ENCODE measurements at places on chromosomes 12 and 14. TPM values are rescaled to one million over a fixed set of nuclear protein-coding genes. Genes with fewer than 3 reads are reported as not detected.

The P3H3 gene
- total RNA-seq = 0.45 TPM

The SERPINA9 gene
- total RNA-seq = not detected

DNA sequence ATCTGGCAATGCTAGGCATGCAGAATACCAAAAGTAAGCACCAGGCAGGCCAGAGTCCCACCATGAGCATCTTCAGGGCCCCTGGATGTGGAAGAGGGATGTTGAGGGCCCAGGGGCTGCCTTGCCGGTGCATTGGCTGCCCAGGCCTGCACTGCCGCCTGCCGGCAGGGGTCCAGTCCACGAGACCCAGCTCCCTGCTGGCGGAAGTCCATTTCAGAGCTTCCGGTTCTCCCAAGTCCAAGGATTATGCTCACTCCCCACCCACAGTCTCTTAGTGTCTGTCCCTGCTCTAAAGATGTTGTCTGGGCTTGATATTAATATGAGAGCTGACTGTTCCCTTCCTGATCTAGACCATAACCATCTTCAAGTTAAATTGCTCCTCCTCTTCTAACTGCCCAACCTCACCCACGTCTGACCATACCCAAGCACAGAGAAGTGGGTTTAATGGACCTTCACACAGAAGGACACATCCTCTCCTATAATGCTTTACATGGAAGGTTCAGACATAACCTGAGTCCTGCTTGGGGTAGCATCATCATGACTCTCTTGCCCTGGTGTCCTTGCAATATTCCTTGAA lies 117.4 kb downstream of the DAD1 start:
- H3K36me3 ChIP-seq = no peaks in the 10 kb centered on the region
- no peaks in the 10 kb centered on the region for H3K27me3 ChIP-seq
- H3K27ac ChIP-seq = no peak overlapping the region
- no peak for DNase-seq

The AMIGO2 gene
- 46.3 TPM for total RNA-seq

GRCh38 chr12:3137268-3137781 lies 60.1 kb downstream of the TSPAN9 start:
- no peak for DNase-seq
- H3K4me1 ChIP-seq = no peaks in the 10 kb centered on the region
- H3K27ac ChIP-seq = no peak overlapping the region

GRCh38 chr12:38392554-38393144 lies 76.1 kb downstream of the ALG10B start:
- H3K4me3 ChIP-seq = no peak overlapping the region
- no peaks in the 10 kb centered on the region for H3K36me3 ChIP-seq
- H3K27ac ChIP-seq = peak overlapping the region; percentile 73
- no peaks in the 10 kb centered on the region for H3K27me3 ChIP-seq

The PGF gene
- 11.7 TPM for total RNA-seq

- no peak for DNase-seq
- H3K27me3 ChIP-seq = no peaks in the 10 kb centered on the region
- 0 out of 2 replicates have a peak, but pooled peaks cover 5% of the 10 kb centered on the region for H3K4me1 ChIP-seq
These were observed 739 bp upstream of the SPATA7 start for GRCh38 chr14:88384718-88385117.

DNA sequence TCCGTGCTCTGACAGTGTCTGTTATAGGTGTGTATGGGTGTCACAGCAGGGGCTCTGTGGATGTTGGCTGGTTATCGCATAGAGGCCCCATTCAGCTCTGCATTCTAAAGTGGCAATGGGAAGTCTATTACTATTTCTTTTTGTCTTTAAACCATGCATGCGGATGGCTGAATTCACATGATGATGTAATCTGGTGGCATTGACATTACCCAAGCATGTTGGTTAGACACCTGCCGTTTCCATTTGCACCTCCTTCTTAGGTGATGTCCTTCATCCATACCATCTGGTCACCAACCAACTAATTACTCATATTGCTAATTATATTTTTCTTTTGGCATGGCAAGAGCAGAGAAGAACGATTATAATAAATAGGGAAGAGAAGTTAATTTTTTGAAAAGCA lies 270.8 kb upstream of the RGS6 start:
- H3K27ac ChIP-seq = no peak overlapping the region
- H3K4me1 ChIP-seq = peaks cover 32% of the 10 kb centered on the region
- DNase-seq = no peak
- H3K27me3 ChIP-seq = no peaks in the 10 kb centered on the region
- H3K4me3 ChIP-seq = no peak overlapping the region
- peaks cover 40% of the 10 kb centered on the region for H3K36me3 ChIP-seq

DNA sequence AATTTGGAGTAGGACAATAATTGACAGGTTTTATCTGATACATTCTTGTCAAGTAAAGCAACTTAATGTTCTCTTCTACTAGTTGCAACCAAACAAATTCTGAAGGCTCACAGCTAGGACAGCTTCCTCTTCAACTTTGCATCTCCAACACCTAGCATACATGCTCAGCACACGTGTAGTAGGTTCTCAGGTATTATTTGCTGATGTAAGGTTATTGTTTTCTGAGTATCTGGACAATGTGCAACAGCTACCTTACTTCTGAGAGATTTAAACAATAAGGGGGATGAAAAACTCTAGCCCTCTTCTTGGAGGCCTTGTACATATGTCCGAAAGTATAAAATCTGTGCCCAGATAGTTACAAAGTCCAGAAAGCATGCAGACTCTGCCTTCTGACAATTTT lies 15.5 kb upstream of the FLRT2 start:
- H3K36me3 ChIP-seq = no peaks in the 10 kb centered on the region
- no peaks in the 10 kb centered on the region for H3K4me1 ChIP-seq
- H3K4me3 ChIP-seq = no peak overlapping the region
- no peak for DNase-seq

- no peak overlapping the region for H3K4me3 ChIP-seq
- H3K4me1 ChIP-seq = no peaks in the 10 kb centered on the region
- H3K36me3 ChIP-seq = no peaks in the 10 kb centered on the region
- no peak for DNase-seq
These were observed 297.9 kb downstream of the BCL11B start for GRCh38 chr14:98974113-98974512.

The OR6C2 gene
- total RNA-seq = not detected

GRCh38 chr12:9755035-9755434 lies 5.7 kb downstream of the CD69 start:
- no peaks in the 10 kb centered on the region for H3K36me3 ChIP-seq
- DNase-seq = no peak
- no peak overlapping the region for H3K27ac ChIP-seq
- peaks cover 9% of the 10 kb centered on the region for H3K4me1 ChIP-seq
- no peak overlapping the region for H3K4me3 ChIP-seq
- no peaks in the 10 kb centered on the region for H3K27me3 ChIP-seq

The PRR13 gene
- total RNA-seq = 138 TPM

DNA sequence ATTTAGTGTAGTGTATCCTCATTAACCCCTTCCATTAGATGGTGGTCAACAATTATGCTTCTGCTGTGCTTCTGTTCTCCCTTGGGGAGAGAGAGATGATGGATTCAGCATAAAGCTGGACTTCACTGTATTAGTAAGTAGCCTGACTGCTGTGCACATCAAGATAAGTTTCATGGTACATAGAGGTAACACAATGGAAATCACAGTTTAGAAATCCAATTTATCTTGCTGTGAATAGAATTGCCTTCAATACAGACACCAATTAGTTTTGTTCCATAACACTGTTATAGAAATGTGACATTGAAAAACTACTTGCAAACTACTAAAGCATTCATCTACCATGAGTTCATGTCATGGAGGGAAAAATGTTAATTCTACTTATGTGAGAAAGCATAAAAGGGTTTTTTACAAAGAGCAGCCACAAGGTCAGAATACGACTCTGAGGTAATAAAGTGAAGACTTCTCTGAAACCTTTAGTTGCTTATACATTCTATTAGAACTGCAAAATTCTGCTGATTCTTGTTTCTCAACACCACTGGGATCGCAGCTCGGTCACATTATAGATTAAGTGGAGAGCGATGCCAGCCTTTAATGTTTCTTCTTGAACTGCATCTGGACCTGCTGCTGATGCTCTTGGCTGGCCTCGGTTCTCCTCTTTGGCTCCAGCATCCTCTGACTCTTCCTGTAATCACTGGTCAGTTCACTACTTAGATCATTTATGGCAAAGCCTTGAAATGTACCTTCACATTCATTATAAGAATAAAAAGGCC lies 190.8 kb downstream of the ATP23 start:
- no peaks in the 10 kb centered on the region for H3K36me3 ChIP-seq
- H3K4me3 ChIP-seq = no peak overlapping the region
- no peak for DNase-seq
- no peaks in the 10 kb centered on the region for H3K27me3 ChIP-seq

DNA sequence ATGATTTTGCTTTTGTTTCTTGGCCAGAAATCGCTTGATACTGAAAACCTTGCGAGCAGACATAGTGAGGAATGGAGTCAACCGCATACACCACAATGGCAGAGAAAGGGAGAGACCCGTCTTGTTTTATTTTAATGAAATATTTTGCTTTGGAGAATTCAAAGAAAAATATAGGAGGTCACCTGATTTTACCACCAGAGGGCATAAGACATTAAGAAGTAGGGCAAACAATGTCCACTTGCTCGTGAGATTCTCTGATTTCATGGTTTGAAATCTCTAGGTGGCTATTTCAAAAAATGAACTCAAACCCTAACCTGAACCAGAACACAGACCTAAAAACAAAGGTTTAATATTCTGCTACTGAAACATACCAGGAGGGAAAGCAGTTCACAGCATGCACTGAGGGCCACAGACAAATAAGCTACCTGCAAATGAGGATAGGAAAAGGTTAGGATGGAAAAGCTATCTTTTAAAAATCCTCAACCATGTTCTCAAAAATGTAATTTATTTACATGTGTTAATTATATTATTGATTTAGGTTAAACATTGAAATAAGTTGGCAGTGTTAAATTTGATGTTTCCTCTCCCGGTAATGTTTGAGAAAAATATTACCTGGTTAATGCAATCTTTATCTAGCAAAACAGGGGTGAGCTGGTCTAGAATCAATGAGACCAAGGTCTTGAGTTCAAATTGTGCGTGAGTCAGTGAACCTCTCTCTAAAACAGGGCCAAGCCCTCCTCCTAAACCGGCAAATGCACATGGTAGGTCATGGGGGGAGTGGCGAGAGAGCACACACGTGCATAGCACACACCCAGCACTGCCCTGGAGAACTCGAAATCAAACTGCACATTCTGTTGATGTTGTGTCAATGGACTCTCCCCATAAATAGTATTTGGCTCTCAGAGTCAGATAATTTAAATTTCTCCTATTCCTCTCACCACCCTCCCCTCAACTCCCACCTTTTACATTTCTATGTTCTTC lies 12.5 kb downstream of the IFNG-AS1 start:
- H3K36me3 ChIP-seq = no peaks in the 10 kb centered on the region
- H3K27me3 ChIP-seq = no peaks in the 10 kb centered on the region
- DNase-seq = no peak
- no peaks in the 10 kb centered on the region for H3K4me1 ChIP-seq
- H3K4me3 ChIP-seq = no peak overlapping the region
- no peak overlapping the region for H3K27ac ChIP-seq

Data from PC-9 (cell line).